Activated naive CD8-positive, alpha-beta T cell treated with anti-CD3 and anti-CD28 coated beads for 36 hours (primary cell): ENCODE measurements at places on chromosomes 2 and 18. TPM values are rescaled to one million over a fixed set of nuclear protein-coding genes. Genes with fewer than 3 reads are reported as not detected.

GRCh38 chr18:22509423-22509822 lies 91.7 kb upstream of the CTAGE1 start:
- no peak for DNase-seq

GRCh38 chr2:176637486-176638166 lies 368.4 kb downstream of the MTX2 start:
- DNase-seq = peak; percentile 4

GRCh38 chr18:62364558-62364957 lies 39.4 kb downstream of the TNFRSF11A start:
- no peak for DNase-seq

The LMAN1 gene
- total RNA-seq = 118 TPM
